Iris pigment epithelial cell (primary cell): ENCODE measurements at places on chromosomes 16 and 17.

DNA sequence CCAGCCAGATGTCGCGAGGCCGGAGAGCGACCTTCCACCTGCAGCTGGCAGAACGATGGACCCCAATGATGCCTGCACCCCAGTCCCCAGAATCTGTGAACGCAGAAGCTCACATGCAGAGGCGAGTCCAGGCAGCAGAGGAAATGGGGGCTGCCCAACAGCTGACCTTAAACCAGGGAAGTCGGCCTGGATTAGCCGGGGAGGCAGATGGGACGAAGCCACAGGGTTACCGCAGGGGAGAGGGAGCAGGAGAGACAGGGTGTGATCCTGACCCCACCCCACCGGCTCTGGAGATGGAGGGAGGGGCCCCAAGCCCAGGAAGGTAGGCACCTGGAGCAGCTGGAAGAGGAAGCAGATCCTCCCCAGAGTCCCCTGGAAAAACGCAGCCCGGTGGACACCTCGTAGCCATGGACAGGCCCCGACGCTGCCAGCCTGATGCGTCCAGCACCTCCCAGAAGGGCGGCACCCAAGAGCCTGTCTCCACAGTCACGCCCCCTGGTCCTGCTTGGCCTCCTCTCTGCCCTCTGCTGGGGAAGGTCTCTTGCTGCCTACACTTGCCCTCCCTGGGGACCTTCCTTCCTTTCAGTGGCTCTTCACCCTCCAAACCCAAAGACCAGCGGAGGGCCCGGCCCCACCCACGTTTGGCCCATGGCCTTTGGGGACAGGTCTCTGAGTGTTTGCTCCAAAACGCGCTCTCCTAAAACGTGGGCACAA is 37.3 kb downstream of the PIEZO1 start:
- no peak for DNase-seq

DNA sequence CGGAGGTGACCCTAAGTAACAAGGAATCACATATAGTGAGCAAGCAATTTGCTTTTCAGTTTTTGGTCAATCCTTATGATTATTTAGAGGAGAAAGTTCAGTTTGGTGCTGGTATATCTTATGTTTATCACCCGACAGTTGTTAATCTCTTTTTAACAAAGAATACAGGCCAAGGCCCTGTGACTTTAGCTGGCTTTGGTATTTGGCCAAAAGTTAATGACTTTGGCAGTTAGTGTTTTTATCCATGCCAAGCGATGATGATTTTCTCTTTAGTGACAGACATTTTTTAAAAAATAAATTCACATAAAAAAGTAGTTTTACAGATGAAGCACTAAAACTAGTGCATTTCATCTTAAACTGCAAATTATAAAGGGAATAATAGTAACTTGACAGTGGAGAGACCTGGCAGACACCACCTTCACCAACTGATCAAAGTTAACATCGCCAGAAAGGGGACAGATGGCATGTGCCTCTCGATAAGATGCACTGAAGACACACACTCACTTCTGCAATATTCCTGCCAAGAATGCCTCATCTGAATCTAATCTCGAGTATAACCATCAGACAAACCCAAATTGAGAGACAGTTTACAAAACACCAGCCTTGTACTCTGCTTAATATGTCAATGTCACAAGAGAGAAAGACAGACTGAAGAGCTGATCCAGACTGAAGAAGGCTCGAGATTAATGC is 6.9 kb downstream of the DEXI start:
- DNase-seq, result no peak

DNA sequence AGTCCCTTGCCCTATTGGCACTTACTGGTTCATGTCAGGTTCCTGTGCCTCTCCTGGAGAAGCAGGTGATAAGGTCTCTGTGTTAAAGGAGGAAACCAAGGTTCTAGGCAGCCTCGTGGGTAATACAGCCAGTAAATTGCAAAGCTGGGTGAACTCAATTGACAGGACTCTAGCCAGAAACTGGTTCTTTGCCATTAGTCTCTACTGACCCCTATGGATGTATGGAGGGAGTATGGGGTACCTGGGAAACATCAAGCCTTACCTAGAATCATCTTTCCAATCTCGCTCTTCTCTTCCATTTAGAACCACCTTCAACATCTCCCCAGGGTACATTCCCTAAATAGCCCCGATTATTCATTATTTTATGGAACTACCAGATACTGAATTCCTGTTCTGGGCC is 169.3 kb downstream of the CDH13 start:
- no peak for DNase-seq

DNA sequence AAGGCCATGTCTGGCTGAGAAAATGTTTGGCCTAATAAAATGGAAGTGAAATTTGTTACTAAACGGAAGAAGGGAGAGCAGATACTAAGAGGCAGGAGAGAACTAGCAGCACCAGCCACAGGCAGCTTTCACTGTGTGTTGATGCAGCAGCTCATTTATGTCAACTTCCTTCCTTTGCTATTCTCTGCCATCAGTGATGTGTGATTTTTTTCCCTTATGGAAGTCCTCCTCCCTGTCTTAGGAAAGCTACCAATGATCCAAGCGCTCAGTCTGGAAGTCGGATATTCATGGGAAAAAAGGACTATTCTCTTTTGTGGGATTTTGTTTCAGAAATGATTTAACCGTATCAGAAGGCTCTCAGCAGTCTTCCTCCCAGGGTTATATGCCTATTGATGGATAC is 1629.2 kb downstream of the CDH8 start:
- DNase-seq, result no peak

DNA sequence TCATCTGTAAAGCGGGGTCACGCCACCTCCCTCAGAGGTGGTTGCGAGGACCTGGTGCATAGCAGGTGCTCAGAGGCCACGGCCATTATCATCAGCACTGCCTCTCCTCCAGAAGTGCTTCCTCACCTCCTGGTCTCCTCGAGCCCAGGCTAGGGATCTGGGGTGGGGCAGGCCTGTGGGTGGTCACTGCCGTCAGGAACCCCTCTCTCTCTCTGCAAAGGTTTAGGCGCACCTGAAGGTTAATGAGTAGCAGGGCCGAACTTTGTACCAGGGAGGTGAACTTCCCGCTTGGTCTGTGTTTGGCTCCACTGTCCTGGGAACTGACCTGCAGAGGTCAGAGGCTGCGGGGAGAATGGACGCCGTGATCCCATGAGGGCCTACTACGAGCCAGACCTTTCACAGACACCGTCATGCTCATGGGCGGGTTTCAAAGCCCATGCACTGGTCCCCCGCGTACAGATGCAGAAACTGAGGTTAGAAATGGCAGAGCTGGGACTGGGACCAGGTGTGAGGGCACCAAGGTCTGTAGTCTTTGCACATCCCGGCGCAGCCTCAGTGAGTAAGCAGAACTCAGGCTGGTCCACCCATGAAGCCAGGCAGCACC is 13.8 kb downstream of the JUP start:
- DNase-seq, result no peak

- DNase-seq, result no peak
Measured at GRCh38 chr17:19733953-19734526, 14.1 kb downstream of the ALDH3A1 start.

DNA sequence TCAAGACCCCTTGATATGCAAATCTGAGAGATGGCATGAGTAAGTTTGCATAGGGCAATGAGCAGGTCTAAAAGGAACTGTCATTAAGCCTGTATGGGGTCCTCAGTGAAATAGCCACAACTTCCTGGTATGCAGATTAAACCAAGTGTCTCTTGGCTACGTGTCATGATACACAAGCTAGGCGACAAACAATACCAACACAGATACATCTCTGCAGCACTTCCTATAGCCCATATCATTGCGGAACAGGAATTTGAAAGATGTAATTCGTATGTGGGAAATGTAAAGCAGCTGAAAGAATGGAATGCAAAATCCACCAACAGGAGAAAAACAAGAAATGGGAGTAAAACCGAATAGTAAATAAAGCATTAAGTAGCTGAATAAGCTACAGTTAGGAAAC is 12.9 kb downstream of the PRSS22 start:
- no peak for DNase-seq

- peak; percentile 11 for DNase-seq
Measured at GRCh38 chr17:9977180-9977575, 72.1 kb upstream of the RCVRN start.

DNA sequence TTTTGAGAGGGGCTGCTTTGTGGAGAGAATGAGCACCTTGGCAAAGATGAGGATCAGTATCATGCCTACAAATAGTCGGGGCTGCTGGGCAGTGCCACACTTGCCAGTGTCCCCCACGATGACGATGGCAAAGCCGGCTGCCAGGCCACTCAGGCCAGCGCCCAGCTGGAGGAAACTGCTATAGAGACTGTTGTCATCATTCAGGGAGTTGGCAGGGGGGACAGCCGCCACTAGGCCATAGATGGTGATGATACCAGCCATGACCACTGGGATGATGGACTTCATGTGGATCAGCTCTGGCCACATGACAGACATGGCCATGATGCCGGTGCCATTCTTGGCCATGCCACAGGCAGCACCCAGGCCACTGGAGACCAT is 23.8 kb downstream of the MINK1 start:
- DNase-seq, result no peak

GRCh38 chr16:31483081-31483480 is at the start of gene SLC5A2:
TSS of gene SLC5A2 (plus strand) at chr16:31483123. CDS start at chr16:31483137, 14 bp downstream.
- no peak for DNase-seq

GRCh38 chr17:67855504-67856324 is 30.4 kb downstream of the BPTF start:
- no peak for DNase-seq

GRCh38 chr17:43367737-43368242 is 31.0 kb upstream of the ARL4D start:
- DNase-seq, result peak; percentile 94

DNA sequence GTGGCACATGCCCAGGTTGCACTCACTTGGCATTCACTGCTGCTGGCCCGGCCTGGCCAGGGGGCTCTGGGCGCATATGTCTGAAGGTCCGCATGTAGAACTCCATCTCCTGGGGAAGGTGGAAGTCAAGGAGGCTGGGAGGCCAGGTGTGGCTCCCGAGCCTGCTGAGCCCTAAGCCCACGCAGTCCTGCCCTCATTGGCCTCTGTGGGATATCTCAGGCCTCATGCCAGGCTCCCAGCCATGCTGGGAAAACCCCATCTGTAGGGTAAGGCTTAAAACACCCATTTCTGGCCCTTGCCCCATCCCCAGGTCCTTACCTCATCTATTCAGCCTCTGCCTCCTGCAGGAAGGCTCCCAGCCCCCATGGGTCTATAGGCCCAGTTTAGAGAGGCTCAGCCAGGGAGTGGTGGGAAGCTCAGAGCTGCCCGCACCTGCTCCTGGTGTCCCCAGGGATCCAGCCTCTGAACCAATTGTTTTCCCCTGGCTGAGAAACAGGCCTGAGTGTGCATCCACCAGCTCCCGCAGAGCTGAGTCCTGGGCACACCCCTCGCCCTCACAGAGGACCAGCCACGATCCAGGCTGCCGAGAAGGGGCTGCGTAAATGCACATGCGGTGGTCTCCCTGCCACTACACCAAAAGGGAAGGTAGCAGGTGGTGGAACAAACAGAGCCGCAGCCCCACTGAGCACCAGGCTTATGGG is 2.3 kb upstream of the TPPP3 start:
- DNase-seq, result peak; percentile 20

DNA sequence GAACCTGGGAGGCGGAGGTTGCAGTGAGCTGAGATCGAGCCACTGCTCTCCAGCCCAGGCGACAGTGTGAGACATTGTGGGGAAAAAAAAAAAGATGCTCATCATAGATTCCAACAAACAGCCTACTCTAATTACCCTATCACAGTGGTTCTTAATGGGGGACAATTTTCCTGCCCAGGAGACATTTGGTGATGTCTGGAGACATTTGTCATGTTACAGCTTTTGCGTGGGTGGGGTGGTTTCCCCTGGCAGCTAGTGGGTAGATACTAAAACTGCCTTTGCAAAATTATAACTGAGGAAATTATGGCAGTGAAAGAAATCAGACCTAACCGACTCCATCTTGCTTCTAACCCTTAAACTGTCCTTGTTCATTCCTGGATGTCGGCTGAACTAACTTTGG is 92.5 kb upstream of the RBL2 start:
- no peak for DNase-seq

GRCh38 chr16:55329791-55330428 is 5.9 kb downstream of the IRX6 start:
- no peak for DNase-seq

- peak; percentile 41 for DNase-seq
Measured at GRCh38 chr17:58303971-58304749, 23.4 kb upstream of the MPO start.

GRCh38 chr16:5056352-5056751 is 9.4 kb downstream of the C16orf89 start:
- DNase-seq, result no peak

GRCh38 chr16:47196457-47196856 is 52.7 kb upstream of the NETO2 start:
- DNase-seq, result no peak

- no peak for DNase-seq
Measured at GRCh38 chr16:66238696-66239095, 127.8 kb upstream of the CDH5 start.
